ENCODE measurements at places on chromosomes 16 and 17.

DNA sequence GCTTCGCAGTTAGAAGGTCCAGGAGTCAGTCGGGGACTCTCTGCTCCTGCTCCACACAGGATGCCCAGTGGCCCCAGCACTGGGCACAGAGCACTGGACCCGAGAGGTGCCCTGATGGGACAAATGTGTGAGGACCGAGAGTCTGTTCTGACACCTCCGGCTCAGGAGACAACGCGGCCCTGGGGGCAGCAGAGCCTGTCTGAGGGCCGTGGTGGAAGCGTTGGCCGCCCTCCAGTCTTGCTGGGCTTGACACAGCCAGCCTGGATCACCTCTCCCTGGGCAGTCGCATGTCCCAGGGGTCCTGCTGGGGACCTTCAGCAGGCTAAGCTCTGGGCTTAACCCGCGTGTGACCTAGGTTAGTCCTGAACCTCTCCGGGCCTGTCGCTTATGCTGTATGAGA, 23.1 kb downstream of the LGALS9 start:
- no peak for DNase-seq

DNA sequence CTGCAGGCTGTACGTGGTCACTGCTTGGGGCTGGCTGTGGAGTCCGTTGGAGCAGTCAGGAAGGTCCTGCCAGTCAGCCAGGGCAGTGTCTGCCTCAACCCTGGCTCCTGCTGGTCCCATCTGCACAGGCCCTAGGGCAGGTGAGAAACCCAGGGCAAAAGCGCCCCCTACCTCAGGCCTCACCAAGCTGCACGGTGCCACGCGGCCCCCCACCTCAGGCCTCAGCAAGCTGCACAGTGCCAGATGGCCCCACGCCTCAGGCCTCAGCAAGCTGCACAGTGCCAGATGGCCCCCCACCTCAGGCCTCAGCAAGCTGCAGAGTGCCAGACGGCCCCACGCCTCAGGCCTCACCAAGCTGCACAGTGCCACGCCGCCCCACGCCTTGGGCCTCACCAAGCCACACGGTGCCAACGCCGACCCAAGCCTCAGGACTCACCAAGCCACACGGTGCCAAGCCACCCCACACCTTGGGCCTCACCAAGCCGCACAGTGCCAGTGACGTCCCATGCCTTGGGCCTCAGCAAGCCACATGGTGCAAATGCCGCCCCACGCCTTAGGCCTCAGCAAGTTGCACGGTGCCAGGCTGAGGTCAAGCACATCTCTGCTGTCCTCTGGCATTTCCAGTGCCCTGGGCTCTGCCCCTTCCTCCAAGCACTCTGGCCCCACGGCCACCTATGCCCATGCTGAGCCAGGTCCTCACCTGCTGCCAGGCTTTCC, 5.5 kb downstream of the TMEM204 start:
- DNase-seq = no peak

- no peak for DNase-seq
Measured at GRCh38 chr17:44400226-44400847, 10.9 kb upstream of the ITGA2B start.

DNA sequence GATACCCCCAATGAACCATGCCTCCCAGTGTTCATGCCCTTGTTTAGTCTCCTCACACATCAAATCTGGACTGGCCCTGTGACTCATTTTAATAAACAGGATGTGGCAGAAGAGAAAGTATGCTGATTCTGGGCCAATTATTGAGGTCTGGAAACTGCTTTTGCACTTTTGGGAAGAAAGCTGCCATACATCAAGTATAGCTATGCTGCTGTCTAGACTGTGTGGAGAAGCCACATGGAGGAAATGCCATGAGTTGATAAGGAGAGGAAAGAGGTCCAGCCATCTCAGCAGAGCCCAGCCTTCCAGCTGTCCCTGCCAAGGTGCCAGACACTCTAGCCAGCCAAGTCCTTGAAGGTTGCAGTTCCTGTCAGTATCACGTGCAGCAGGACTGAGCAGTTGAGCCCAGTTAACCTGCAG, 16.7 kb downstream of the RPRML start:
- no peak for DNase-seq

GRCh38 chr17:42706732-42707131, 24.4 kb downstream of the CNTNAP1 start:
- DNase-seq = peak; percentile 20

GRCh38 chr17:44961921-44962350, 6.2 kb downstream of the C1QL1 start:
- no peak for DNase-seq

DNA sequence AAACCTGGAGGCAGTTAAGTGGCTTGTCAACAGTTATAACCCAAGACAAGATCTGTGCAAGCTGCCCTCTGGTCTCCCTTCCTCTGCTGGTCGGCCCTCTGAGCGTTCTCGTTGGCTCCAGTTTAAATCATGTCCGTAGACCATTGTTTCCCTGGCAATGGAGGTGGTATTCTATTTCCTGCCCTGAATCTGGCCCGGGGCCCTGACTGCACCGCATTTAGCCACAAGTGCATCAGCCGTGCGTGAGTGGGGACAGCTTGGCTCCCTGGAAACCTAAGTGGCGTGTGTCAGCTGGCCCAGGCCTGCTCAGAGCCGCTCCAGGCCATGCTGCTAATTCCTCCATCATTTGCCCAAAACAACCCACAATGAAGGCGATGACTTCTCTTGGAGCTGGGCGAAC, 15.0 kb upstream of the MYLK3 start:
- no peak for DNase-seq

GRCh38 chr17:5191541-5192417, at the start of gene ZNF594:
ZNF594 (minus strand) TSS chr17:5191868; CDS start chr17:5184256, 7,612 bp downstream.
- peak; percentile 98 for DNase-seq

GRCh38 chr16:21610006-21610544, 10.7 kb downstream of the METTL9 start:
- no peak for DNase-seq

DNA sequence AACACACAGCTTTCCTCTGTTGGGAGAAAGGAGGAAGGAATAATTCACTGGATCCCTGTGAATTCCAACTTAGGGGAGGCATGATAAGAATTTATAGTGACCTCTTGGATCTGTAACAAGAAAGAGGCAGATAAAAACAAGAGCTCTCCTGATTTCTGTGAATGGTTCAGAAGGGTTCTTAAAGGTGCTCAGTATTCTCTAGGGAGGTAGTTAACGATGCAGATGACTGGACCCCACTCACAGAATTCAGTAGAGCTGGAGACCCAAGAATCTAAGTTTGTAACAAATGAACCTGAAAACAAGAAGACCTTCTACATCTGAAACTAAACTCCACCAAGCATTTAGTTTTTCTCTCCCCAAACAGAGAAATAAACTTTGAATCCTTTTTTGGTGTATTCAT, 8.6 kb downstream of the ZNRF1 start:
- no peak for DNase-seq

- peak; percentile 92 for DNase-seq
Measured at GRCh38 chr17:47720754-47721533, 12.1 kb upstream of the TBX21 start.

GRCh38 chr16:1678500-1679098, 520 bp downstream of the JPT2 start:
- DNase-seq = peak; percentile 49

GRCh38 chr16:73544826-73545225, 496.9 kb upstream of the ZFHX3 start:
- no peak for DNase-seq

DNA sequence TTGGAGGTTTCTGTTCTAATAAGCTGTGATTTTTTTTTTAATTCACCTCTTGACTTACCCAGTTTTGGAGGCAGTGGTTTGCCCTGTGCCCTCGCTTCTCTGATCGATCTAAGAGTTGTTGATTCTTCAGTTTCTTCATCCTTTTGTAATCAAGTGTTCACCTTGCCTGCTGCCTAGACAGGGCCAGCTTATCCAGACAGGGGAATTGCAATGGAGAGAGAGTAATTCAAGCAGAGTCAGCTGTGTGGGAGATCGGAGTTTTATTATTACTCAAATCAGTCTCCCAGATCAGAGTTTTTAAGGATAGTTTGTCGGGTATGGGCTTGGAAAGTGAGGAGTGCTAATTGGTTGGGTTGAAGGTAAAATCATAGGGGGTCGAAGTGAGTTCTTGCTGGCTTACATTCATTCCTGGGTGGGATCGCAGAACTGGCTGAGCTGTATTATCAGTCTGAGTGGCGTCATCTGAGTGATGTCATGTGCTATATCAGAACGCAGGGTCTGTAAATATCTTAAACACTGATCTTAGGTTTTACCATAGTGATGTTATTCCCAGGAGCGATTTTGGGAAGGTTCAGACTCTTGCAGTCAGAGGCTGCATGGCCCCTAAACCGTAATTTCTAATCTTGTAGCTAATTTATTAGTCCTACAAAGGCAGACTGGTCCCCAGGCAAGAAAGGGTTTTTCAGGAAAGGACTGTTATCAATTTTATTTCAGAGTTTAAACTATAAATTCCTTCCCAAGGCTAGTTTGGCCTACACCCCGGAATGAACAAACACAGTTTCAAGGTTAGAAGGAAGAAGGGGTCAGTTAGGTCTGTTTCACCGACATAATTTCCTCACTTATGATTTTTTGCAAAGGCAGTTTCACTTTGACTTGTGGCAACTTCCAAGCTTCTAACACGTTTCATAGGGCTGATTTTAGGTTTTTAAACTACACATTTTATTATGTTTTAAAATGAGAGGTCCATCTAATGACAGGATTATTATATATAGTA, 21.5 kb upstream of the KCNJ16 start:
- no peak for DNase-seq

- DNase-seq = no peak
Measured at GRCh38 chr17:17990282-17990681, 17.6 kb downstream of the DRC3 start.

DNA sequence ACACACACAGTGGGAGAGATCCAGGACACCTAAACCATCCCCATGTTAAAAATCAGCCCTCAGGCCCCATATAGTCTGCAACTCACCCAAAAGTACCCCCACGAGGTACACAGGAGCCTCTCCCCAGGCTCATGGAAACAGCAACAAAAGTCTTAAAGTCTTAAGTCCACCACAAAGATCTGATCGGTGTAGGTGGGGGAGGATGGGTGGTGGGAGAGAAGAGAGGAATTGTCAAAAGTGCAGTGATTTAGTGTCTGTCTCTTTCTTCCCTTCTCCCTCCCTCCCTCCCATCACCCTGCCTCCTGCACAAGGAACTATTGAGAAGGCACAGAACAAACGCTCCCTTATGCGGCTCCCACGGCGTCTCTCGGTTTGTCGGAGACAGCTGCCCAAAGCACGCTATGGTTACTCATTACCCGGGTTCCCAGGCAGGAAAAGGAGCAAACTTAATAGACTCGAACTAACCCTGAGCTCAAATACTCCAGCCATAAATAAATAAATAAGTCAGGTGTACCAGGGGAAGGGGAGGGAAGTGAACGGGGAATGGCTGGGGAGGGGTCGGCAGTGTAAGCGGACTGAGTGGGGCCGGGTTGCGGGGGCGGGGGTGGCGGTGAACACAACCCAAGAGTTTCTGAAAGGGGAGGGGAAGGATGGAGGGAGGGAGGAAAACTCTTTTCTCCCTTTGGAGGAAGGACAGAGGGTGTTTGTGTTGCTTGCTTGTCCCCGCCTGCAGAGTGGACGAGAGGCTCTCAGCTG, 477.4 kb downstream of the SLC39A11 start:
- no peak for DNase-seq

- DNase-seq = no peak
Measured at GRCh38 chr17:59387351-59388068, 56.1 kb downstream of the YPEL2 start.

GRCh38 chr17:77359236-77359635, 218.5 kb downstream of the SEC14L1 start:
- DNase-seq = no peak

GRCh38 chr17:82922646-82923045, 82.8 kb upstream of the ZNF750 start:
- no peak for DNase-seq

DNA sequence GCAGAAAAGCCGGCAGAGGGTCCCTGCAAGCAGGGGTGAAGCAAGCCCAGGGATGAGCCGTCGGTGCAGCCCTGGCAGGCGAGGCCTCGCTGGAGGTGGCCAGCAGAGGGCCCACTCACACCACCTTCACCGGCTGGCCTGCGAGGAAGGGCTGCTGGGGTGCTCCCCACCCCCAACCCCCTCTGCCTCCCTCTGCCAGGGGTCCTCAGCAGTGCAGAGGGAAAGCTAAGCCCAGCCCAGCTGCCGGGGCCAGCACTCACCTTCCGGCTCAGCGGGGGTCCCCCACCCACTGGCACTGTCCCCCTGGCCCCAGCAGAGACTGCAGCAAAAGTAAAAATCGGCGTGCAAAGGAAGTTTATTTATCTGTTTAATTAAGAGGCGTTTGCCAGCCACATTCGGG, 113.4 kb downstream of the ENGASE start:
- DNase-seq = no peak

DNA sequence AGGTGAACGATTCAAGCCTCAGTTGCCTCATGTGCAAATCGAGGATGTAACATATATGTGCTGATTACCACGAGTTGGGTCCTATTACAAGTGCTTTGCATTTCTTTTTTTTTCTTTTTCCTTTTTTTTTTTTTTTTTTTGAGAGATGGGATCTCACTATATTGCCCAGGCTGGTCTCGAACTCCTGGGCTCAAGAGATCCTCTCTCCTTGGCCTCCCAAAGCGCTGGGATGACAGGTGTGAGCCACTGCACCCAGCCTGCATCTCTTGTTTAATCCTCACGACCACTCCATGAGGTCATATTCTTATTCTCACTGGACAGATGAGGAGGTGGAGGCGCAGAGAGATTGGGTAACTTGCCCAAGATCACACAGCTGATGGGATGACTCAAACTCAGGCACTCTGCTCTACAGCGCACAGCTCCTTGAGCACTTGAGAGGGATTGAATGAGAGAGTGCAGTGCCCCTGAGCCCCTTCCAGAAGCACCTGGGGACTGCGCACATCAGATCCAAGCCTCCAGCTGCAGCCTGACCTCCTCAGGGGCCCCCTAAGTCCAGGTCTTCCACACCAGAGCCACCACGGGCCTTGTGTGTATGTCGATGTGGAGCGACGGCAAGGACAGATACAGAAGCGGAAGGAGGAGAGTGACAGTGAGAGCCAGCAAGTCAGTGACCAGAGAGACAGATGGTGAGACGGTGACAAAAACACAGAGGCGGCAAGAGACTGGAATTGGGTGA, 4.9 kb downstream of the STX1B start:
- DNase-seq = no peak

- DNase-seq = no peak
Measured at GRCh38 chr16:84917492-84917891, 93.8 kb downstream of the ZDHHC7 start.

GRCh38 chr17:29862951-29863350, 67.1 kb downstream of the SSH2 start:
- DNase-seq = no peak

GRCh38 chr16:15705064-15705565, 55.1 kb downstream of the NDE1 start:
- DNase-seq = no peak

GRCh38 chr16:27700304-27700995, 150.5 kb downstream of the KATNIP start:
- DNase-seq = no peak

- DNase-seq = no peak
Measured at GRCh38 chr17:28225271-28225670, 93.7 kb upstream of the TMEM97 start.

Data from stimulated activated CD4-positive, alpha-beta T cell treated with anti-CD3 and anti-CD28 coated beads, Interleukin-4, amount 100 ng/mL, for 4 hours (primary cell).